Putamen (tissue), 1 donor: ENCODE measurements at places on chromosomes 7 and 10.

DNA sequence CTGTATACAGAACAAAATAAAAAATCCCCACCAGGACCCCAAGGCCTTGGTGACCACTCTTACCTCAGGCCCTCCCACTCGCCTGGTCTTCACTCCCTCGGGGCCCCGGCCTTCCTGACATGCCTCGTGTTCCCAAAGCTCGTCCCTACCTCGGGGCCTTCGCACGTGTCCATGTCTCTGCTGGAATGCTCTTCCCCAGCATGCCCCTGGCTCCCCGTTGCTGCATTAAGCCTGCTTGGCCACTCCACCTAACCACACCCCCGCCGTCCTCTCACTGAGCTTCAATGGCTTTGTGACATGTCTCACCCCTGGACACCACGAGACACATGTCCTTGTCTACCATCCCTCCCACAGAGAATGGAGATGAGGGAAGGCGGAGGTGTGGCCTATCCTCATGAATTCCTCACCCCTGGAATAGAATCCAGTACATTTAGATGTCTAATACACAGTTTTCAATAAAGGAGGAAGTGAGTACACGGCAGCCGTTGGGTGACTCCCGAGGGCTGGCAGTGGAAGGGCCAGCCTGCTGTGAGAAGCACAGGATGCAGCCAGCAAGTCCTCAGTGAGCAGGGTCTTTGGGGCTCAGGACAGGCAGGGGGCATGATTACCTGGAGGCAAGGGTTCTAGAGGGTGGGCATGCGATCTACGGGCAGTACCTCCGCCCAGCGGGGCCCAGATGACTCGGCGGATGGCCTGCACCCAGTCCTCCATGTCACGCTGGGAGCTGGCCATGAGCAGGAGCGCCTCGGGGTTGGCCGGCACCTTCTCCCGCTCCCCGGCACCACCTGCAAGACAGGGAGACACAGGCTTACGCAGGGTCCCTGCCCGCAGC is 125.7 kb downstream of the ARHGAP22 start:
- no peak for DNase-seq

DNA sequence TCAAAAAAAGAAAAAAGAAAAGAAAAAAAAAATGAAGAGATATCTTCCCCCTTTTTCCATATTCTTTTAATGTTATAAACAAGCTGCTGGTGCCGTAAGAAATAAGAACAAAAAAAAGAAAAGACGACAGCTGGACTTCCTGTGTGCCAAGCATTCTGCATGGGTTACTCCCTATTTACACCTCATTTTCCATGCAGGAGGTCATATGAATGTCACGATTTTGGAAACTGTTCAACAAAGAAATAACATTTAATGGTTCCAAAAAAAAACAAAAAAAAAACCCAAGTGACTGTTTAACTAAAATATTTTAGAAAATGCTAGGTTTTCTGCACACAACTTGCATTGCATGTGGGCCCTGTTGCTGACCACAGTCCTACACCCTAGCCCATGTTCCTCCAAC is 159.3 kb downstream of the TNS3 start:
- no peak for DNase-seq

DNA sequence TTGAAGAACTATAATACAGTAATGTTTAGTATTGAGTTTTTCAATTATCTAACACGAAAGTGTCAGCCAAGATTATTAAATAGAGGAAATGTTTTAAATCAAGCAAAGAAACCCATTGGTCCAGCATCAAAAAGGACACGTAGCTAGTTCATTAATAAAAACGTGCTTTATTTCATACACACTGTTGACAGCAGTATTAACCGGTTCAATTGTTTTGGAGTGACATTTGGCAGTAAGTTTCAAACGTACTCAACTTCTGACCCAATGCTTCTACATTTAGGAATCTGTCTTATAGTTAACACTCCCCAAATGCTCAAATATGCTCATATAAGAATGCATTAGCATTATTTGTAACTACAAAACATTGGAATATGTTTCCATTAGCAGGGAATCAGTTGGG is 41.3 kb downstream of the SLC16A12 start:
- DNase-seq: no peak

DNA sequence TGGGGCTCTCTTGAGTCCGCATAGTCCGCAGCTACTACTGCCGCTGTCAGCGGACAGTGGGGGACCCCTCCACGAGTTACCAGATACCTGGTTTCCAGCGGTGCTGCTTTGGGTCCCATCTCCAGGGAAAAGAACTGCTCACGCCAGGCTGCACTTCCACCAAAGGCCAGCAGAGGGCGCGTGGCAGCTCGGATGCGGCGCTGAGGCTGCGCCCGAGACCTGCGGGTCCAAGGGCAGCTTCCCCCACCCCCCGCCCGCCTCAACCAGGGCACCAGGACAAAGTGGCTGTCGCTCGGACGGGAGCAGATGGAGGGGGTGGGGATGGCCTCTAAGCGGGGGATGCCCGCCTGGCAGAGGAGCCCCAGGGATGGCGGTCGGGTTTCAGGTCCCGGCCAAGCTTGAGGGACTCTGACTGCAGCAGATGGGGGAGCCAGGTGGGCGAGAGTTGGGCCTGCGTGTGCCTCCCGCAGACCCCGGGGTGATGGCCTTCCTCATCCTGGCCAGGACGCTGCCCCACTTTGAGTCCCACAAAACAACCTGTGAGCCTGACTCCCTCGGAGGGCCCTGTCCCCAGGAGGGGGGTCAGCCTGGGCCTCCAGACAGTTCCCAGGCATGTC is 23.8 kb upstream of the ZNF735 start:
- DNase-seq: no peak

- DNase-seq: no peak
Measured at GRCh38 chr7:44541876-44542610, 913 bp upstream of the NPC1L1 start.

- DNase-seq: no peak
Measured at GRCh38 chr10:46077141-46077554, 31.1 kb upstream of the MSMB start.

DNA sequence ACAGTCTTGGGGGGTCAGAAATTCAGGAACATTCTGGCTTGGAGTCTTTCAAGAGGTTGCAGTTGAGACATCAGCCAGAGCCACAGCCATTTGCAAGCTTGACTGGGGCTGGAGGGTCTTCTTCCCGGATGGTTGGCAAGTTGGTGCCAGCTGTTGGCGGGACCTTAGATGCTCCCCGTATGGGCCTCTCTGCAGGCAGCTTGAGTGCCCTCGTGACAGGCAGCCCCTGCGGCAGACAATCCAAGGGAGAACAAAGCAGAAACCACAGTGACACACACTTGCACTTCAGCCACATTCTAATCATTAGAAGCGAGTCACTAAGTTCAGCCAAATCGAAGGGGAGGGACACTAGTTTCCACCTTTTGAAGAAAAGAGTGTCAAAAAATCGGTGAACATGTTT is 59.4 kb upstream of the MXI1 start:
- no peak for DNase-seq

- no peak for DNase-seq
Measured at GRCh38 chr10:132979491-132980425, 37.4 kb upstream of the CFAP46 start.

GRCh38 chr7:98210513-98211220 is 572 bp upstream of the BHLHA15 start:
- peak; percentile 28 for DNase-seq

- no peak for DNase-seq
Measured at GRCh38 chr7:47763063-47763974, 181.4 kb upstream of the TNS3 start.

- no peak for DNase-seq
Measured at GRCh38 chr10:85043207-85043606, 714.8 kb downstream of the CCSER2 start.

GRCh38 chr10:79045566-79046175 is 23.1 kb upstream of the ZMIZ1 start:
- no peak for DNase-seq

GRCh38 chr7:1395211-1396070 is 63.8 kb downstream of the MICALL2 start:
- no peak for DNase-seq

DNA sequence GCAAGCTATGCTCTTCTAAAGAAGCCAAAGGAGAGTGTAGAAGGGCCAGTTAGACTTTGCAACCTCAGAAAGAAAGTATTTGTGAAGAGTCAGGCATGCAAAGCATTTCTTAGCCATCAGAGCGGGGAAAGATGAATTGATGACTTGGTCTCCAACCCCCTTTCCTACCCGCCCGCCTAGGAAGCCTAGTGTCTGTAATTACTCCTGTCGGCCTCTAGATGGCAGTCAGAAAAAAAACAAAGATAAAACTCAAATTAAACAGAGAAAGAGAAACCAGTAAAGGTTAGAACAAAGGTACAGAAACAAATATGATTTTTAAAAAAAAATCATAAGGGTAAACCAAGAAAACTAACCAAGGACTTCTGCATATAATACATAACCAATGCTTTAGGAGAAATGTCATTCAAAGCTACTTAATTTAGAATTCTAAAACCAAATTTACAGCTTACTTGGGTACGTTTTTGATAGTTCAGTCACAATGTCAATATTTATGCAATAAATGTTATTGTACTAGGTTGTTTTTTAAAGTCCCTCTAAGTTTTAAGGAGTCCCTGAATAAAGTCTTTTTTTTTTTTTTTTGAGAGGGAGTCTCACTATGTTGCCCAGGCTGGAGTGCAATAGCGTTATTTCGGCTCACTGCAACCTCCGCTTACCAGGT is 97.6 kb downstream of the LYZL1 start:
- DNase-seq: no peak

- no peak for DNase-seq
Measured at GRCh38 chr10:25642721-25643120, 291.3 kb upstream of the MYO3A start.

DNA sequence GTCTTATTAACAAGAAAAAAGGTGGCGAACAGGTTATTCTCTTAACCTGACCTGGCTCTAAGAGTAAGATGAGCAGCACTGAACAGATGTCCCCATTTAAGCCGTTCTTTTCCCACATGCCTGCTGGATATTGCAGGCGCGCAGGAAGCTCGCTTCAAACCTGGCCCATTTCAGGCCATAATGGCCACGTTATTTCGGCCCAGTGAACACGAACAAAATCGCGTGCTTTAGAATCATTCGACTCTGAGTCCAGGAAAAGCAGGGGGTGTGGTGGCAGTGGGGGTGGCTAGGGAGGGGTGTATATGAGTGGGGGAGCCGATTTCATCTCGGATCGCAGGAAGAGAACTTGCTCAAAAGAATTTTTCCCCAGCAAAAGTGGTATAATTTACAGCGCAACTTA is 6.6 kb upstream of the SP8 start:
- no peak for DNase-seq

DNA sequence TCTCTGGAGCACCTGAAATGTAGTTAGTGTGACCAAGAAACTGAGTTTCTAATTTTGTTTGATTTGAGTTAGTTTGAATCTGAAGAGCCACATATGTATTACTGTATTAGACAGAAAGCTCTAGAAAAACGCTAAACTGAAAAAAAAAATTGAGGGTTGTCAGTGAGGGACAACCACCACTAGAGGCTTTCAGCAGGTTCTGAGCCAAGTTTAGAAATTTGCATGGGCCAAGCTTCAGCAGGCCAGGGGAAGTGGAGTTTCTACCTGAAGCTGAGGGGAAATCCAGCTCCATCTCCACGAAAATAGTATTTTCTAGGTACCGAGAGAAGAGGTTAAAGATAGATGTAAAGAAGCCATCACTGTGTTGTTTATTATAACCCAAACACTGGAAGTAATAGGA is 77.9 kb upstream of the PLXNA4 start:
- DNase-seq: no peak

GRCh38 chr10:125158601-125159485 is 1.5 kb downstream of the CTBP2 start:
- peak; percentile 74 for DNase-seq

- DNase-seq: no peak
Measured at GRCh38 chr7:64625114-64626082, 40.5 kb upstream of the ZNF107 start.

- DNase-seq: no peak
Measured at GRCh38 chr10:16646181-16647059, 124.7 kb upstream of the C1QL3 start.

DNA sequence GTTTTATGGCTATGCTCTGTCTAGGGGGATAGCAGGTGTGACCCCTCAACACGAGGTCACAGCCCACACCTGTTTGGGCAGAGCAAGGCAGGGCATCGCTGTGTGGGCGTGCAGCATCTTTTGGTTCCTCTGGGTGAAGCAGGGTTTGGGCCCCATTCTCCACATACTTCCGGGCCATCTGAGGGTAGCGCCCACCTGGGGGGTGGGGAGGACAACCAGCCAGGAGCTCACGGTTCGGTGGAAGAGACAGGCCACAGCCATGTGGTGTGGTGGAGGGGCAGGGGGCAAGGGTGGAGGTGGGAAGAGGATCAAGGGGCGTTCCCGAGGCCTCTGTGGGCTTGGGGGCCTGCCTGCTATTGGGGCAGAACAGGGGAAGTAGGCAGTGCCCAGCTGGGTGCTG is 2.4 kb downstream of the SH2B2 start:
- DNase-seq: no peak

- no peak for DNase-seq
Measured at GRCh38 chr10:123413353-123413752, 252.8 kb upstream of the GPR26 start.

DNA sequence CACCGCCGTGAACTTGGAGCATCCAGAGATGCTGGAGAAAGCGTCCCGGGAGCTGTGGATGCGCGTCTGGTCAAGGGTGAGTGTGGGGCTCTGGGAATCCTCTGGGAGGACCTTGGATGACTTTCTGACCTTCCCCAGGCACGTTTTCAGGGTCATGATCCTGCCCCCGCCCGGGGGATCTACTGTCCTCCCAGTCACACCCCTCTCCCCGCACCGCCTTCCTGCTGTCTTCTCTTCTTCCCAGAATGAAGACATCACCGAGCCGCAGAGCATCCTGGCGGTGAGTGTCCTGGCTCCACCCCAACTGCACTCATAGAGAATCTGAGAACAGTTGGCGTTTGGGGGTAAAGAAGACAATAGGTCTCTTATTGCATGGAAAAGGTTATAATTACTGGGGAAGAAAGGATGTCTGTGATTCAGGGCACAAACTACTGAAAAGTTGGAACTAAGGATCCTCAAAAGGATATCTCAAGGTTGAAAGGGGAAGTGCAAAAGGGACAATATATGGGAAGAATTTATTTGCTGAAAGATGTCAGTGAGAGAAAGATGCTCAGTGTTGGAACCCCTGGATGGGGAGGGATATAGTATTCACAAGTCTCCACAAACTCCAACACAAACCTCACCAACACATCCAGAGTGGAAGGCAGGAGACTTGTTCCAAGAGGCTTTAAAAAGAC is 1.9 kb downstream of the GSTK1 start:
- no peak for DNase-seq

- peak; percentile 21 for DNase-seq
Measured at GRCh38 chr7:131159961-131160361, 167.7 kb upstream of the MKLN1 start.

GRCh38 chr7:1127001-1127400 is 33.0 kb downstream of the ZFAND2A start:
- no peak for DNase-seq

- DNase-seq: no peak
Measured at GRCh38 chr10:30176182-30176581, 116.8 kb upstream of the JCAD start.

GRCh38 chr10:109996225-109996624 is 11.6 kb upstream of the ADD3 start:
- no peak for DNase-seq

GRCh38 chr10:133180965-133181639 is 21.1 kb downstream of the KNDC1 start:
- no peak for DNase-seq

GRCh38 chr7:1698951-1699350 is 28.9 kb downstream of the ELFN1 start:
- DNase-seq: no peak
